ENCODE measurements at places on chromosomes 3 and 15. TPM values are rescaled to one million over a fixed set of nuclear protein-coding genes. Genes with fewer than 3 reads are reported as not detected.

The MAP2K1 gene
- 53.8 TPM for polyA plus RNA-seq

The GOLGA6L26 gene
- polyA plus RNA-seq, result not detected

The SNTN gene
- polyA plus RNA-seq, result not detected

The CAMK2N2 gene
- 0.19 TPM for polyA plus RNA-seq

The PCLAF gene
- polyA plus RNA-seq, result 47.8 TPM

The ILDR1 gene
- 8.5 TPM for polyA plus RNA-seq

The CCR3 gene
- polyA plus RNA-seq, result 0.13 TPM

The SAMD7 gene
- polyA plus RNA-seq, result not detected

The SEC62 gene
- 197 TPM for polyA plus RNA-seq

The PLCB2 gene
- polyA plus RNA-seq, result 9.0 TPM

The RARRES1 gene
- 19.9 TPM for polyA plus RNA-seq

The SH2D7 gene
- 1.2 TPM for polyA plus RNA-seq

The CCDC50 gene
- polyA plus RNA-seq, result 61.1 TPM

The ITGA11 gene
- 2.3 TPM for polyA plus RNA-seq

The SLC6A11 gene
- 0.08 TPM for polyA plus RNA-seq

The SCG5 gene
- polyA plus RNA-seq, result 21.0 TPM

The GCNT3 gene
- polyA plus RNA-seq, result 1.1 TPM

The PLCH1 gene
- 12.8 TPM for polyA plus RNA-seq

The UROC1 gene
- polyA plus RNA-seq, result 0.13 TPM

The SEMA5B gene
- 28.6 TPM for polyA plus RNA-seq

The MRPS22 gene
- 60.3 TPM for polyA plus RNA-seq

The ITPKA gene
- 0.83 TPM for polyA plus RNA-seq

The CHRM5 gene
- 0.25 TPM for polyA plus RNA-seq

The SCAANT1 gene
- 2.3 TPM for polyA plus RNA-seq

The GP9 gene
- polyA plus RNA-seq, result 2.2 TPM

Measured in renal pelvis (tissue), 12 donors.